ENCODE measurements at places on chromosomes 5 and 9.

- DNase-seq = no peak
Observed at GRCh38 chr5:45262061-45262590, 434.1 kb downstream of the HCN1 start.

GRCh38 chr5:171714261-171714660 lies 71.4 kb upstream of the SMIM23 start:
- no peak for DNase-seq

GRCh38 chr5:169602535-169602934 lies 19.0 kb downstream of the SPDL1 start:
- DNase-seq = no peak

DNA sequence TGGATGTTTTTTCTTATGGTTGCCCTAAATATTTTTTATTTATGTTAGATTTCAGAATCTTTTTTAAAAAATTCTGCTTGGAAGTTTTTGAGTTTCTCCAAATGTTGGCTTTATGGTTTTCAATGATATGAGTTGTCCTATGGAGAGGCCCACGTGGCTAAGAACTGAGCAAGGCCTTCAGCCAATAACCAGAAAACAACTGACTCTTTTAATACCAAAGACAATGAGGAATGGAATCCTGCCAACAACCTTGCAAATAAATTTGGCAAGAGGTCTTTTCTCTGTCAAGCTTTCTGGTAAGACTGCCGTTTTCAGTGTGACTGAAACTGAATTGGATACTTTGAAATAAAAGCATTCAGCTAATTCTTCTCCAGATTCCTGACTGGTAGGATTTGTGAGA lies 1740.1 kb upstream of the WWC1 start:
- no peak for DNase-seq

Data from fibroblast of villous mesenchyme (primary cell).